ENCODE measurements at places on chromosomes 5 and 9.

DNA sequence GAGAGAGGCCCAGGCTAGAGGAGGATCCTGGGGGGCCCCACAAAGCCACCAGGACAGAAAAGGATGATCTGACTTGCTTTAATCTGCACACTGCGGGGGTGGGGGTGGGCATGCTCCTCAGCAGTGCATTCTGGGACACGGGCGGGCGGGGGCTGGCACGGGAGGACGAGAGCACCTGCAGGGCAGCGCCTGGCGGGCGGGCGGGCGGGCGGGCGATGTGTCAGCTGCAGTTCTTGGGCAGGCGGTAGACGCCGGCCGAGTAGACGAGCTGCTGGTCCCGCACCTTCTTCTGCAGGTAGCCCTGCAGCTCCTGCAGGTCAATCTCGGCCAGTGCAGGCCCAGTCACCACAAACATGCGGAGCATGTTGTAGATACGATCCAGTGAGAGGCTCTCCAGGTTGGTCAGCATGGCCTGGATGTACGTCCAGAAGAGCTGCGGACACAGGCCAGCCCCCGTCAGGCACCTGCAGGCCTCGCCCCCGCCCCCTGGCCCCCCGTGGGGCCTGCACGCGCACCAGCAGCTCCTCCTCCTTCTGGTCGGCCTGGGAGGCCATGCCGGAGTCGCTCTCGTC lies 3.0 kb upstream of the TMEM210 start:
- no peak for DNase-seq

GRCh38 chr5:137146402-137146890 lies 352.7 kb downstream of the SPOCK1 start:
- DNase-seq, result no peak

DNA sequence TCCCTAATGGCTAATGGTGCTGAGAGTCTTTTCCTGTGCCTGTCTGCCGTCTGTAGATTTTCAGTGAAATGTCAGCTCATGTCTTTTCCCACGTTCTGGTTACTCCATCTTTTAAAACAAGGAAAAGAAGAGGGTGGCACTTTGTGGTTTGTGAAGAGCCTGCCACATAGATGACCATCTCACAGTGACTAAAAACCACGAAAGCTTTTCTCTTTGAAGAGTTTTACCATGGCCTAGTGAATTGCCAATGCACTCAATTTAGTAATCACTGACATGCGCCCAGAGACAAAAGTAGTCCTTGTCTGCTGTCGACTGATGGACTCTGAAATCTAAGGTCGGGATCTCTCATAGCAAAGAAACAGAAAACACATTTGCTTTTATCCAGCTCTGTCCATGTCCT lies 50.4 kb downstream of the SPATA31C2 start:
- DNase-seq, result no peak

DNA sequence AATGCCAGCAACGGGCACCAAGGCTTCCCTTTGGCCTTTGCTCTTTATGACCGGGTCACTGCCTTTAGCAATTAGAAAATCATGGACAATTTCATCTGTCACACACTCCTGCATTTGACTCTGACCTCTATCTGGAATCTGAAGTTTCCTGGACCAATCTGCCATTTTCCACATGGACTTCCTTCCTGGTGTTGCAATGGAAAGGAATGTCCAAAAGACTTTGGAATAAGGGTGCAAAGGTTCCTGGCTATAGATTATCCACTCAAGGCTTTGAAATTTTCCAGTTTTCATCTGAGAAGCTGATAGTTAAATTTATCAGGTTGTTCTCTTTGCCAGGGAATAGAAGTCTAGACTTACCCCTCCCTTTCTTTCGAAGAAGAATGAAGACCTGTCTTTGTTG lies 523.1 kb upstream of the ZNF462 start:
- no peak for DNase-seq

DNA sequence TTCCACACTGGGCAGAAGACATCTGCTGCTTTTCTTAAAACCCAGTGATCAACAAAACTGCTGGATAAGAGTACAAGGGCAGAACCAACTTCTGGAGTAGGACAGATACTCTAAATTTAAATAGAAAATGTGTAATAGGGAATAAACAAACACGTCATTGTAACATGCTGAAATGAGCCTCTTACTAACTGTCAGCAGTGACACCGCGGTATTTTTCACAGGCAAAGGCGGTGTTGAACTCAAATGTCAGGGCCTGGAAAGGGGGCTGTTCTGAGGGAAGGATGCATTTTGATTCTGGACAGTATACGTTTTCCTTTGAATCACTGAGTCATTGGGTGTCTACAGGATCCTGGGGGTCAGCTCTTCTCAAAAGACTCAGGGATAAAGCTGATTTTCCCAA lies 73.5 kb downstream of the OTULIN start:
- no peak for DNase-seq

DNA sequence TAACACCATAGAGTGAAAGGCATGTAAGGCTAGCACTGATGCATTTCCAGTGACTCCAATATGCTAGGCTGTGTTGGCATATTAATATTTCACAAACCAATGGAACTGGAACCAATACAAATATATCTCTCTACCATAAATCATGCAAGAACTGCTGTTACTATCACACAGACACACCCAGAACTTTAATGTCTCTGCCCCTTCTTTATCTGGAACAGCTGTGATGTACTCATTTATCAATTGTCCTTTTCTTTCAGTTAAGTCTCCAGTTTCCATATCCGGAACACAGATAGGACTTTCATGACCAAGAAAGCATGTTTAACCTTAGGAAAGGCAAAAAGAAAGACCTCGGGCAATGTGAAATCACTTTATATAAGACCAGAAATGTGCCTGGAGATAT lies 70.3 kb downstream of the SPTLC1 start:
- DNase-seq, result no peak

DNA sequence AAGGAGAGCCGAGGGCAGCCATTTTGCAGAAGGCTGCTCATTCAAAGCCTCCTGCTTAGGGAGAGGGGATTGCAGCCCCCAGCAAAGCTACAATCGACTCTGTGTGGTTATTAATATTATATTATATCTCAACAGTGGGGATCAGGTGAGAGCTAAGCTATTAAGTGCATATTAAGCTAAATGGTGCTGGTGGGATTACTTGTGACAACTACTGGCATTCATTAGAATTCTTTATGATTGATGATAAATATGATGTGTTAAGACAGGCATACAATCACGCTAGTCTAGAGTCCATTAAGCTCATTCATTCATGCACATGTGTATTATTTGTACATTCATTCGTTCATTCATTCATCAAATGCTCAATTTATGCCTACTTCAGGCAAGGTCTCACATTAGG lies 23.0 kb downstream of the COL15A1 start:
- DNase-seq, result no peak

- no peak for DNase-seq
Measured at GRCh38 chr5:180816608-180817534, 14.3 kb upstream of the MGAT1 start.

DNA sequence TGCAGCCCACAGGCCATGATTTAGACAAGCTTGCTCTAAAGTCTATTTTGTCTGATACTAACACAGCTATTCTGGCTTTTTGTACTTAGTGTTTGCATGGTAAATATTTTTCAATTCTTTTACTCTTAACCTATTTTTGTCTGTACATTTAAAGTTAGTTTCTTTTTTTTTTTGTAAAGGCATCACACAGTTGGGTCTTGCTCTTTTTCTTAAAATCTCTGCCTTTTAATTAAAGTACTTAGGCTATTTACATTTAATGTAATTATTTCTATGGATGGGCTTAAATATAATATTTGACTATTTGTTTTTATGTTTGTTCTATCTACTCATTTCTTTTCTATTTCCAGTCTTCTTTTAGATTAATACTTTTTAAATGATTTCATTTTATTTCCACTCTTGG lies 49.7 kb upstream of the MAST4 start:
- no peak for DNase-seq

GRCh38 chr5:146366904-146367303 lies 28.3 kb downstream of the POU4F3 start:
- DNase-seq, result no peak

GRCh38 chr5:170216257-170216864 lies 16.4 kb upstream of the C5orf58 start:
- no peak for DNase-seq

- DNase-seq, result no peak
Measured at GRCh38 chr5:132877938-132878337, 4.5 kb downstream of the LEAP2 start.

DNA sequence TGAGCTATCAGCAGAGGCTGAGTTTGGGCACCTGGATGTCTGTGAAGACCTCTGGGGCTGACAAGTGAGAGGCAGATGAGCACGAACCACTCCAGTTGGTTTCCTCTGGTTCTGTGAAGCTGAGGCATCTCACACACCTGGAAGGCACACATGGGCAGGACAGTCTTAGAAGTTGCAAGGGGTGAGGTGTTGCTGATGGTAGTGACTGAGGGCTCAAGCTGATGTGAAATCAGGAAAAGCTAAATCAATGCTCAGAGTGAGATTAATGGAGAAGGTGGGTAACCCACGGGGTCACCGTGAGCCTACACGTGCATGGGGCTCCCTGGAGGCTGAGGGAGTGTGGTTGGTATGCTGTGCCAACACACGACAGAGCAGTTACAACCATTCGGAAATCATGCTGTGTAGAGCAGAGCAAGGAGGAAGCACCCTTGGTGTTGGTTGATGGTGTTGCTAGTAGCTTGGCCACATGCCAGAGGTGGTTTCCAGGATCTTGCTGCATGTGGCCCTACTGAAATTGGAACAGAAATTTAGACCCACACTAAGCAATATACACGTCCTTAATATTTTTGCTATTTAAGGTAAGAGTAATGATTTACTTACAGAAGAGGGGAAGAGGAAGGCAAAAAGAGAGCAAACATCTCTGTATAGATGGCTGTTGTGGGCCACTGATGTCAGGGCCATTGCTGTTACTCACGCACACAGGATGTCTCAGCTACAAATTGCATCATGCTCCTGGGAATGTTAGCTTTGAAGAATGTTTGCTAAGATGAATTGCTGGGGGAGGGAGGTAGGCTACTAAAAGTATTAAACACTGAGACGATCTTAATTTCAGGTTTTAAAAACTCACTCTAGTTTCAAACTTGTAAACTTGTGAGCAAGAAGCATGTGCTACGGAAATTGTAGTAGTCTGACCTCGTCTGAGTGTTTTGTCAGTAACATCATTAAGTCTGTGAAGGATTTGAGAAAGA lies 170.5 kb downstream of the ARHGEF28 start:
- DNase-seq, result no peak

GRCh38 chr5:96489532-96489931 lies 56.5 kb upstream of the PCSK1 start:
- no peak for DNase-seq

GRCh38 chr5:14684757-14685156 lies 20.2 kb downstream of the OTULIN start:
- no peak for DNase-seq

DNA sequence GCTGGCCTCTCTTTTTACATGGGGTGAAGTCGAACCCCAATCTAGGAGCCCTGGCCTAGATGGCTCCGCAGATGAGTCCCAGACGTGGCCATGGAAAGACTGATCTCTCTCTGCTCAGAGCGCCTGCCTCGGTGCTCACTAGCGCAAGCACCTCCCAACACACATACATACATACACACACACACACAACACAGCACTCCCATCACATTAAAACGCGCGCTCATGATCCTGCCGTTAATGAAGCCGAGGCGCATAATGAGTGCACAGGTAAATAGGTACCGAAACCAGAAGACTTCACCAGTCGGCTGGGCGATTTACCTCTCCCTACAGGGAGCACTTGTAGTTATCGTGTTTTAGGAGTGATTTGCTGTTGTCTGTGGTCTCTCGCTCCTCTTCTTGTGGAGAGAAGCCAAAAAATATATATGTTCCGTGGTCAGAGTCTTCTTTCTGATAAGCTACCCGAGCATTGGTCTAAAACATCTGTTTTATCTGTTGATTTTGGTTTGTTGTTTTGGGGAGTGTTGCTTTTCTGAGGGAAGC lies 207.7 kb downstream of the MEF2C start:
- no peak for DNase-seq

DNA sequence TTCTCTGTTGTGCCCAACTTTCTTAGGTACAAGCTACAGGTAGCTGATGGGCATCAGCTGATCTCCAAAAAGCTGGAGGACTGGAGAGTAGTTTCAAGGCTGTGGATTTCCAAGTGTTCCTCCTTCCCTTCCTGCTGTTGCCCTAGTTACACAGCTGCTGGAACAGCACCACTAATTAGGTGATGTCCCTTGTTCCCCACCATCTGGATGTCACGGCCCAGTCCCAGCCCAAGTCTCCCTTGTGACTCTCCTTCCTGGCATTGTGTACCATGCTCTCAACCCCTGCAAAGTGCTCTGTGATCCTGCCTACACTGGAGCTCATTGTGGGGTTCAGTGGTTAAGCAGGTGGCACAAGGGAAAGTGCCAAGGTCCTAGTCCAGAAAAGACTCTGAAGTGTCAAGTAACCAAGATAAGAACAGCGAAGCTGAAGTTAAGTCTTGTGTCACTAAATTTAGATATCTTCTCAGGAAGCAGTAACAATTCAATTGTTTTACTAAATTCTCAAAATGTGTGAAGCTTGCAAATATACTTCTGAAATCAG lies 604.5 kb downstream of the ISL1 start:
- no peak for DNase-seq

GRCh38 chr5:155905364-155905763 lies 421.6 kb upstream of the SGCD start:
- no peak for DNase-seq
